CD4-positive, alpha-beta T cell treated with Interleukin-12 subunit alpha and Interleukin-12 subunit beta, for 1 hour (primary cell): ENCODE measurements at places on chromosomes 16 and 17.

GRCh38 chr16:70467113-70467512 is 12.7 kb downstream of the FCSK start:
- no peak for DNase-seq

DNA sequence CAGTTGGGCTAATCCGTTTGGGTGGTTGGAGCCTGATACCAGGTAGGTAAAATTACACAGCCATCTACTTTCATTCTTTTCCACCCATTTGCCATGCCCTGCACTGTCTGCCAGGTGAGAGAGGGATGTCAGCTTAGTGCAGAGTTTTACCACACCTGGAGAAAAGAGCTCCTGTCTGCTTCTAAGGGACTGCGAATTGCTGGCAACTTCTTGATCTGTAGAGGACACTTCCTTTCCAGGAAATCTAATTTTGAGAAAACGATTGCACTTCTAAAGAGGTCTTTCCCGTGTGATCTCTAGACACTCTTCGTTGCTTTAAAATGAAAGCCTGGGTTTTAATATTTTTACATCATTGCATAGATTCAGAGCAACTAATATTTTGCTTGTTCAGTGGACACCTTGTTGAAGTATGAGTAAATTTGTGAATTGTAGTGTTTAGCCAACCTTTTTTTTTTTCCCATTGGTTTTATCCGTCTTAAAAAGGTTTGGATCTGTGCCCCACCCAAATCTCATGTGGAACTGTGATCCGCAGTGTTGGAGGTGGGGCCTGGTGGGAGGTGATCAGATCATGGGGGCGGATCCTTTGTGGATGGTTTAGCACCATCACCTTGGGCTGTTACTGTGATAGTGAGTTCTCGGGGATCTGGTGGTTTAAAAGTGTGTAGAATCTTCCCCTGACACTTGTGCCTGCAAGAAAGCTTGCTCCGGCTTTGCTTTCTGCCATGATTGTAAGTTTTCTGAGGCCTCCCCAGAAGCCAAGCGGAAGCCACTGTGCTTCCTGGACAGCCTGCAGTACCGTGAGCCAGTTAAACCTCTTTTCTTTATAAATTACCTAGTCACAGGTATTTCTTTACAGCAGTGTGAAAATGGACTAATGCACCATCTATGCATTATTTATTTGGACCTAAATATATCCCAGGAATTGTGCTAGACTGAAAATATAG is 104.6 kb downstream of the PRKCA start:
- DNase-seq, result no peak

DNA sequence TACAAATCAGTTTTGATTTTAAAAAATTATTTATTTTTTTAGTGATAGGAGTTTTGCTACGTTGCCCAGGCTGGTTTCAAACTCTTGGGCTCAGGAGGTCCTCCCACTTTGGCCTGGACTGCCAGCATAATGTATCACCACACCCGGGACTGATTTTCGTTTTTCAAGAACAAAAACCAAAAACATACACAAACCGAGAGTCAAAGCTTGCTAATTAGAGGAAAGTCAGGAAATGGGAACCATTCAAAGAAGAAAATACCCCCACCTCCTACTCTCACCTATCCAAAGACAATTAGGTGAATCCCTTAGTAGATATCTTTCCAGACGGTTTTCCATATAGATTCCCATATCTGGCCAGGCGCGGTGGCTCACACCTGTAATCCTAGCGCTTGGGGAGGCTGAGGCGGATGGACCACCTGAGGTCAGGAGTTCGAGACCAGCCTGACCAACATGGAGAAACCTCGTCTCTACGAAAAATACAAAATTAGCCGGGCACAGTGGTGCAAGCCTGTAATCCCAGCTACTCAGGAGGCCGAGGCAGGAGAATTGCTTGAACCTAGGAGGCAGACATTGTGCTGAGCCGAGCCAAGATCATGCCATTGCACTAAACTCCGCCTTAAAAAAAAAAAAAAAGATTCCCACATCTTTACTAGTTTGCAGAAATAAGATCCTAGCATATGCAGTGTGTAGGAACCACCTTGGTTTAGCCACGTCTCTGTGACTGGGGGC is 883 bp upstream of the SPN start:
- no peak for DNase-seq

DNA sequence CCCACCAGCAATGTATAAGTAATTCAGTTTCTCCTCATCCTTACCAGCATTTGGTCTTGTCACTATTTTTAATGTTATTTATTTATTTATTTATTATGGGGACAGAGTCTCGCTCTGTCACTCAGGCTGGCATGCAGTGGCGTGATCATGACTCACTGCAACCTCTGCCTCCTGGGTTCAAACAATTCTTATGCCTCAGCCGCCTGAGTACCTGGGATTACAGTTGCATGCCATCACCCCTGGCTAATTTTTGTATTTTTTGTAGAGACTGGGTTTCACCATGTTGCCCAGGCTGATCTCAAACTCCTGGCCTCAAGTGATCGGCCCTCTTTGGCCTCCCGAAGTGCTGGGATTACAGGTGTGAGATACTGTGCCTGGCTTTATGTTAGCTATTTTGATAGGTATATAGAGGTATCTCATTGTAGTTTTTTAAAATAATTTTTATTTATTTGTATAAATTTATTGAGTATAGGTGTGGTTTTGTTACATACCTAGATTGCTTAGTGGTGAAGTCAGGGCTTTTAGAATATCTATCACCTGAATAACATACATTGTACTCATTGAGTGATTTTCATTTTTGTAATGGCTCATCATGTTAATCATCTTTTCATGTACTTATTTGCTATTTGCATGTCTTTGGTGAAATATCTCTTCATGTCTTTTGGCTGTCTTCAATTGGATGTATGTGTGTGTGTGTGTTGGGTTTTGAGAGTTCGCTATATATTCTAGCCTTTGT is 53.3 kb downstream of the TANC2 start:
- no peak for DNase-seq

DNA sequence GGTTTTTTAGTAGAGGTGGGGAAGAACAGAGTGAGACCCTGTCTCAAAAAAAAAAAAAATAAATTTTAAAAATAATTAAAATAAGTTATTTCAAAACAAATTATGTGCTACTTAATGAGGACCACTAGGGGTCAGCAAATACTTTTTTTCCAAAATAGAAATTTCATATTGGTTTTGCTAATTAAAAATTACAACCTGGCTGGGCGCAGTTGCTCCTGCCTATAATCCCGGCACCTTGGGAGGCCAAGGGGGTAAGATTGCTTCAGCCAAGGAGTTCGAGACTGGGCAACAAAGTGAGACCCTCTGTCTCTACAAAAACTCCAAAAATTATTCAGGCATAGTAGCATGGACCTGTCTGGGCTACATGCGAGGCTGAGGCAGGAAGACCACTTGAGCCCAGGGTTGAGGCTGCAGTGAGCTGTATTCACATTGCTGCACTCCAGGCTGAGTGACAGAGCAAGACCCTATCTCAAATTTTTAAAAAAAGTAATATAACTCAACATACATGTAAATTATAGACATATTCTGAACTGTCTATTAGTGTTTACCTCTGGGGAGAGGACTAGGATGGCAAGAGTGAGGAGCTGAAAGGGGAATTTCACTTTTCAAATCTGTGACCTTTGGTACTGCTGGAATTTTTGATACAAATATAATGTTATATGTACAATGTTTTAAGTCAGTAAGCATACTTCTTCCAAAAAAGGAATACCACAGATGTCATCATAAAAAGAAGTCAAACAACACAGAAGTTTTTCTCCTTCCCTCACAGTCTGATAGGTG is 8.1 kb downstream of the MEIOB start:
- DNase-seq, result peak; percentile 44

DNA sequence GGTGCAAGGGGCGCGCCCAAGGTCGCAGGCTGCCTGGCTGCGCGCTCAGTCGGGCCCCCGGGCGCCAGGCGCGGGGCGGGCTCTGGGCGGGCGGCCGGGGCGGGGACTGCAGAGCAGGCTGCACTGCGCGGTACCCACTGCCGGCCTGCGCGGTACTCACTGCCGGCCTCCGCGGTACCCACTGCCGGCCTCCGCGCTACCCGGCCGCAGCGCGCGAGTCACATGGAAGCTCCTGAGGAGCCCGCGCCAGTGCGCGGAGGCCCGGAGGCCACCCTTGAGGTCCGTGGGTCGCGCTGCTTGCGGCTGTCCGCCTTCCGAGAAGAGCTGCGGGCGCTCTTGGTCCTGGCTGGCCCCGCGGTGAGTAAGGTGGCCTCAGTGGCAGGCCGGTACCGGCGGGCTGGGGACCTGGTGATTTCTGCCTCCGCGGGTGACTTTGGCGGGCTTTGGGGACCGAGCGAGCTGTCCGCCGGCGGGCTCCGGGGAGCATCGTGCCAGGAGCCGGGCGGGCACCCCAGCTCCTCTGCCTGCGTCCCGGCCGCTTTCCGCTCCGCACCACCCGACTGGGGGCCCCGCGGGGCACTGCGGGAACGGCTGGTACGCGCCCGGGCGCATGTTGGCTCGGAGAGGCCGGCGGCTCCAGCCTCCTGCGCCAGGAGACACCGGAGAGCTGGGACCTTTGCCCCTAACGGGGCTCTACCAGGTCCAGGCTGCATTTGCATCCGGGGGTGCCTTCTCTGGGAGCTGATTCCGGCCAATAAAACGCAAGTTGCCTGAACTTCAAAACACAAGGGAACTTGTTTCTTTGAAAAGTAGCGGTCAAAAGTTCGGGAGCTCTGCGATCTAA is at the start of gene SLC47A1:
TSS of gene SLC47A1 (plus strand) at position 137 of the 844 bp plus-strand sequence. CDS start at position 223, 86 bp downstream.
- no peak for DNase-seq

- no peak for DNase-seq
Measured at GRCh38 chr17:70089513-70090148, 14.6 kb downstream of the KCNJ16 start.

DNA sequence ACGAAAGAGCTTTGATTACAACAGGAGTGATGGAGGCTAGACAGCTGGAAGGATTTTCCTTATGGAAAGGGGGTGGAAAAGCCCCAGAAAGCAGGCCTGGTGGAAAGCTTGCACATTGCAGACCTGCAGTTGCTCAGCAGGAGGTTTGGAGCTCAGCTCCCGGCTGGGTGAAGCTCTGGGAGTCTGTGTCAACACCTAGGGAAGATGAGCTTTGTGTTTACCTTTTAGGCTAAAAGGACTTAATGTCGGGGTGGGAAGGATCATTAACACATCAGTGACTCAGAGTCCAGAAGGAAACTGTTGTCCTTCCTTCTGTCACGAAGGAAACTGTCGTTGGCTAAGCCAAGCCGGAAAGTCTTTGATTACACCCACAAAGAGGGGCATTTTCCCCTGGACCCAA is 48.2 kb downstream of the RAP1GAP2 start:
- no peak for DNase-seq

GRCh38 chr16:15885560-15886001 is 2.8 kb downstream of the CEP20 start:
- DNase-seq, result no peak

DNA sequence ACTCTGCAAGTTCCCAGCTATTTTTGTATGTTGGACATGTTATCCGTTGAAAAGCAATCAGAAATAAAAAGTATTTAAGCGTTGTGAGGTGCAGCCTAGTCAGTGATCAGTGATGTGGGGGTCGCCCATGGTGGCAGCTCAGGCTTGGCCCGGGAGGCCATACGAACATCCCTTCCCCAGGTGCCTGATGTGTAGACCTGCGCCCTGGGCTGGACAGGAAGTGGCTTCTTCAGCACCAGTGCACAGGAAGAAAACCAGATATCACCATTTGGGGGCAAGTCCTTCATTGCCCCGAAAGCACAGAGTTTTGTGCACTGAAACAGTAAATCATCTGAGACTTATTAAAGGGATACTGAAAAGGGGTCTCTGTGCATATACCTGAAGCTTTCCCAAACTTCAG is 98.9 kb downstream of the SOCS1 start:
- DNase-seq, result no peak

GRCh38 chr17:78301821-78302213 is 58.1 kb downstream of the SOCS3 start:
- DNase-seq, result no peak

- no peak for DNase-seq
Measured at GRCh38 chr17:1591474-1592090, 29.0 kb upstream of the PITPNA start.

DNA sequence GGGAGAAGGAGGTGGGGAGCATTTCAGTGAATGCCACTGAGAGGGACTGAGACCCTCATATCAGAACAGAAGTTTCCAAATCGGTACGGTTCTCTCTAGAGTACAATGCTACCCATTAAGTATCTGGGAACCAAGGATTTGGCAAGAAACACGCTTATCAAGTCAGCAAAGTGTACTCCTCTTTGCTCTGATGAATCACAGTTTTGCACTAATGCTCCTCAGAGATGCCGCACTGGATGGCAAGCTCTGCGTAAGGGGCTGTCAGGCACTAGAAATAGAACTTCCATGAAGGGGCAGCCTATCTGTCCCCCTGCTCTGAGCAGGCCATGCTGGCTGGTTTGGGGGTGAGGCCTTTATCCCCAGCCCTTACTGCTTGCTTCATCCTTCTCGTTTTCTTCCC is 4.8 kb upstream of the ABCC12 start:
- no peak for DNase-seq

- DNase-seq, result no peak
Measured at GRCh38 chr16:66899945-66900710, 18.6 kb downstream of the CDH16 start.

DNA sequence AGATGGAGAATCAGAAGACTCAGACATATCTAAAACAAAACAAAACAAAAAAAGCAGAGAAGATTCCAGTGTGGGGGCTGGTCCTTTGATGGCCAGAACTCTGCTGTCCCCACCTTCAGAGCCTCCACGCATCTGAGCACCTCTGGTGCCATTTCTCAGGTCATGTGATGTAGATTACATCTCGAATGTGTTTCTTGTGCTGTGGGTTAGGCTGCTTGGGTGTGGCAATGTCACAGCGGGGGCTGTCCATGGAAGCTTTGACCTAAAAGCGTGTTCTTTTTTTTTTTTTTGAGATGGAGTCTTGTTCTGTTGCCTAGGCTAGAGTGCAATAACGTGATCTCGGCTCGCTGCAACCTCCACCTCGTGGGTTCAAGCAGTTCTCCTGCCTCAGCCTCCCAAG is 51.2 kb downstream of the PLD6 start:
- no peak for DNase-seq

GRCh38 chr17:70230850-70231640 is 61.7 kb downstream of the KCNJ2 start:
- no peak for DNase-seq

DNA sequence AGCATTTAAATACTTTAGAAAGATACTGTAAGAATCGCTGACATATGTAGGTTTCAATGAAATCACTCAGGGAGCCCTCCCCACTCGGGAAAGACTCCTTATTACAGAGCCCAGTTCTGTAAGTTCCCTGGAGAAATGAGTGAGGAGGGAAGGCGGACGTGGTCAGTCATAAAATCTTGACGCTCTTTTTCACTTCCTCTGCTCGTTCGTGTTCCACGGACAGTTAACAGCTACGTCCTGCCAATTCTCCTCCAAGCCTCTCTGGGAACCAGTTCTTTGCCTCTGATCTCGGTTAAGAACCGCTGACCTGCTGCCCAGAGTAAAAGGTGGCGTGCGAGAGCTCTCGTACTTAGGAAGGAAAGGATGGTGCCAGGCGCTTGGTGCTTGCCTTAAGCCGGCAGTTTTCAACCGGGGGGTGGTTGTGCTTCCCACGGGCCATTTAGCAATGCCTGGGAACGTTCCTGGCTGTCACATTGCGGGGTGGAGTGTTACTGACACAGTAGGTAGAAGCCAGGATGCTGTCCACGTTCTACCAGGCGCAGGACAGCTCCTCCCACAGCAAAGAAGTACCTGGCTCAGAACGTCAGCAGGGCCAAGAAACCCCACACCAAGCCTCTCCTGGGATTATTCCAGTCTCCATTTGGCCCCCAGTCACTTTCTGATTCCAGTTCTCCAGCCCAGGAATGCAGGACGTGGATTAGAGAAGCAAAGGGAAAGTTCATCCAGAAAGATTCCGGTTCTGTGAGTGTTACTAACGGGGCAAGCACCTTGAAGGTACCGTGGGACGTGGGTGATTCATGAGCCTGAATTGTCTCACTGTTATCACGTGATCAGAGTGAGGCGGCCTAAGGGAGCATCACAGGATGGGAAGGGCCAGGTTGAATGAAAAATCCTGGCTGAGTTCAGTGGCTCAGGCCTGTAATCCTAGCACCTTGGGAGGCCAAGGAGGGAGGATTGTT is 87.7 kb downstream of the MRM3 start:
- no peak for DNase-seq
